Left lung (tissue), 14 donors: ENCODE measurements at places on chromosomes 12 and 14.

DNA sequence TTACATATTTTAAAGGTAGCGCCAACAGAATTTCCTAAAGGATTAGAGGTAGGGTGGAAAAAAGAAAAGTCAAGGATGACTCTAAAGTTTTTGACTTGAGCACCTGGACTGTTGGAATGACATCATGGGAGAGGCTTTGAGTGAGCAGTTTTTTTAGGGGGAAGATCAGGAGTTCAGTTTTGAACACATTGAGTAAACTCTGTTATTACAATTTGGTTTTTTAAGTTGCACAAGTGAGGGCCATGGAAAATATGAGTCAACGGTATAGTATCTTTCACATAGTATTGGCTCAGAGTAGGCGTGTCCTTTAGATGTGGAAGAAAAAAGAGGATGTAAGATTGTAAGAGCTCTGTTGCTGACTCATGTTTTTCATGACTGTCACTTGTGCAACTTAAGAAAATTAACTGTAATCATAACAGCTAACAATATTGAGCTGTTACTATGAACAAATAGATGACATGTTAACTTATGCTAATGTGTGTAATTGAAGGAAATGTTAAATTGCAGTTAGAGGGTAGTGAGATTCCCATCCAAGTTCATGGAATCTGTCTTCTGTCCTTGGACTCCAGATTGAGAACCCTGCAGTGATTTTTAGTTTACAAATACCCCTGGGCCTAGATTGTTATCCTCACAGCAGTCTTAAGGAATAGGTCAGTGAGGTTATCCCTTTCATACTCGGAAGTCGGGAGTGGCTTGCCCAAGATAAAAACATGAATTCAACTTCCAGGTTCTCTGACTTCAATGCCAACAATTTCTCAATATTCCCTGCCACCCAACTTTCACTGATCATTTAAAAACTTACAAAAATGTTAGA lies 48.2 kb upstream of the ATP2B1 start:
- peak; percentile 39 for DNase-seq

- no peak for DNase-seq
These were observed 14.9 kb downstream of the STXBP6 start for GRCh38 chr14:25034803-25035681.

GRCh38 chr14:102949801-102950451 lies 27.5 kb downstream of the AMN start:
- DNase-seq, result peak; percentile 68

DNA sequence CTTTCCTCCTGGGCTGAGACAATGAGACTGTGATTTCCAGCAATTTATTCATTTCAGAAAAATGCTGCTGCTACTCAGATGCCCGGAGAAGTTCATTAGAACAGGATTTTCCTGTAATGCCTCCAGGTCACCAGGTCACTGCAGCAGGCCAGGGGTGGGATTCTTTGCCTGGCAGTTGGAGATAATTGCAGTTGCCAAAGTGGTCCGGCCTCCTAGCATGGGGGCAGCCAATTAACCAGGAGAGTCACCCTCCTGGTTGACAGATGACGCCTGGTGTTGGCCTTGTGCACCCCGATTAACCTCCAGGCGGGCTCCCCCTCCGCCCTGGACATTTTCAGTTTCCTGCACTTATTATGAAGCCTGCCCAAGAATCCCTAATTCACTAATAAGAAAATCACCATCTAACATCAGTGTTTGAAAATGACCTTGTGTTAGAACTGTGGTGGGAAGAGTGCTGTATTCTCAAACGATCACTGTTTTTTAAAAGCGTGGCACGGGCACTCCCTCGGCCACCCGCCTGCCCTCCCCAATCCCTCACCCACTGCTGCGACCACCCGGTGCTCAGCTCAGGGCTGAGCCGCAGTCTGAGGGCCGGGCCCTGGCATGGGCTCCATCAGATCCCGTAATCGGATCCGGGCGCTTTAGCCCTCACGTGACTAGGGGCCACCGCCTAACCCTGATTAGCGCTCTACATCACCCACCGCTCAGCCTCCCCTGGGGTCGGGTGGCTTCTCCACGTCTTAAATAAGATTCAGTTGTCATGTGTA lies 12.9 kb downstream of the RIMBP2 start:
- DNase-seq, result no peak

GRCh38 chr12:81337886-81338285 lies 260.0 kb downstream of the ACSS3 start:
- DNase-seq, result no peak

DNA sequence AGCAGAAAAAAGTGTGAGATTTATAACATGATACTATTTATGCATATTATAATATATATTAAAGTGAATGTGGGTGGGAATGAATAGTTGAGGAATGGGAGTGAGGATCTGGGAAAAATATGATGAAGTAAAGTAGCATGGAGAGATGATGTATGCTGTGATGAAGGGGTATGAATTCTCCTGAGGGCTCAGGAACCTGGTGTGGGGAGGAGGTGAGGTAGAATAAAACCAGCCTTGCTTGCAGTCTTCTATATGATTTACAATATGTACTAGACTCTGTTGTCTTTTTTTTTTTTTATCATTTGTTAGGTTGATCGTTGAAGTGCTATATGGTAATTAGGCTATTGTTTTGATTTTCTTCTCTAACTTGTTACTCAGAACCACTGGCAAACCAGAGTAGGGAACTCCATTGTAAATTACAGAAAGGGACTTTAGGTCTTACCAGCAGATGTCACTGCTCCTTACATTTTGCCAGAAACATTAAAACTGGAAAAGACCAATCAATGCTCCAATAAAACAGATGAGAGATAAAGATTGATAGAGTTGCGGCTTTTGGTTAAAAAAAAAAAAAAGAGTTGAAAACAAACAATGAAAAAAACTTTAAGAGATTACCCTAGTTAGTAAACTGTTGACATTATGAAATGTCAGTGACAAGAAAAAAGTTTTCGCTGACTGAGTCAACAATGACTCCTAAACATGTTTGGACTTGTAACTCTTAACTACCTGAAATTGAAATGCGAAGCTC lies 39.9 kb downstream of the ATL1 start:
- no peak for DNase-seq

GRCh38 chr12:12378616-12379015 lies 21.7 kb downstream of the BORCS5 start:
- no peak for DNase-seq

DNA sequence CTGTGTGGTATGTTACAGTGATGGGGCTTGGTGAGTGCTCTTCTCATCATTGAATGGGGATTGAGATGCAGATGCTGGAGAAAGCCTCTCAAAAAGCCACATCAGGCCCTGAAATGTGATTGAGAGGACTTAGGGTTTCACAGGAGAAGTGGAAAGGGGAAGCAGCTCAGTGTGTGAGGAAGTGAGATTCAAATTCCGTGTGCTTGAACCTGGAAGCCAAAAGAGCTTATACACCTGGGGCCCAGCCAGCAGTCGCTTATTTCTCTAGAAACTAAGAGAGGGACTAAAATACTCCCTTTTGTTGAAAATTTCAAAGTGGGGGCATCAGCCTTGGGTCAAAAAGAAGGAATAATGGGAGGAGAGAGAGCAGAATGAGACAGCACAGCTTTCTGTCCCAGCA lies 39.1 kb upstream of the GZMB start:
- DNase-seq, result no peak

DNA sequence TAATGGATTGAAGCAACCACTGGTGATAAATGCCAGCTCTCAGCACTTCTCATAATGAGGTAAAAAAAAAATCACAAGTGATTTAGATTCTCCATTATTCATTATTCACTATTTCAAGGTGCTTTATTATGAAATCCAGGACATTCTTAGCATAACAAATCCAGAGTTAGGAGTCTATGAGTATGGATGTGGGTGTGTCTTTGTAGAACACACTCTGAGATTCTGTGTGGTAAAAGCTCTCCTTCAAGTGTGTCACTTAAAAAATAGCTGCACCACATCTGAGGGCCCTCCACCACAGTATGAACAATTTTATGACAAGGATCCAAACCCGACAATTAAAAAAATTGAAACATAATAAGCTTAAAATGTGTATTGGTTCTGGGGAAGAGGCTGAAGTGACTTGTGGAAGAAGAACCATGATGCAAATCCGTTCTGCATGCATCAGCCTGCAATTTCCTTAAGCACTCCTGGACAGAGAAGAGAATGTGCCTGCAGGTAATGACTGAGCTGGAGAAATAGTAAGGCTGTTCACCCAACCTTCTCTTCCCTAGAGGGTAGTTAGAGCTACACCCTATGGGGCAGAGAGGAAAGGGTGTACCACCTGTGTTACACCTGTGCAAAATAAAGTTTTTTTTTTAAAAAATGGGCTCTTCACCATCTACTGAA lies 488.5 kb upstream of the MGAT4C start:
- no peak for DNase-seq

- DNase-seq, result no peak
These were observed 27.6 kb downstream of the TSPAN11 start for GRCh38 chr12:30953951-30954751.

- DNase-seq, result peak; percentile 69
These were observed 67.8 kb downstream of the HMGA2 start for GRCh38 chr12:65891987-65892481.

GRCh38 chr12:64991121-64991611 lies 129.9 kb downstream of the WIF1 start:
- DNase-seq, result no peak

DNA sequence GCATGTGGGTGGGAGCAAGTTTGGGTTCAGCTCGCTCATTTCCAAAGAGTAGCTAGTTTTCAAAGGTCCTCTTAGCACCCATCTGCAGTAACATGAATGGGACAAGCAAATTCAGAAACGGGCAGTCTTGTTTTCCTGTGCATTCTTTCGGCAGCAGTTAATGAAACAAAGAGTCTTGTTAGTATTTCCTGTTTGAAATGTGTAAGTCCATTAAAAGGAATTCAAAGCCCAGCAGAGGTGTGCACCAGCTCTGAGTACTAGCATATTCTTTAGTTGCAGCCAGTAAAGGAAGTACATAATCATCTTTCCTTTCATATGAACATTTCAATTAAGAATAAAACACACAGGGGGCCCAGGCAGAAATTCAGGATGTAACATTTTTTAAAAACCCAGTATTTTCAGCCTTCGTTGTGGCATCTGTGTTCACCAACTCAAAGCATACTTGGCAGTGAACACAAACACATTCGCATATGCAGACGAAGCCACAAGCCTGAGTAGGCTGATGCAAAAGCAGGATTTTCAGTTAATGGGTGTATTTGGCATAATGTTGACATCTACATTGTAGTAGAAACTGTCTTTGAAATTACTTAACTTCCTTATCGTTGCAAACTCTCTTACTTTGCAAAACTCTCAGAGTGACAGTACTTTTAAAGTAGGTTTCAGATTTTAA lies 570.0 kb upstream of the FLRT2 start:
- DNase-seq, result no peak

DNA sequence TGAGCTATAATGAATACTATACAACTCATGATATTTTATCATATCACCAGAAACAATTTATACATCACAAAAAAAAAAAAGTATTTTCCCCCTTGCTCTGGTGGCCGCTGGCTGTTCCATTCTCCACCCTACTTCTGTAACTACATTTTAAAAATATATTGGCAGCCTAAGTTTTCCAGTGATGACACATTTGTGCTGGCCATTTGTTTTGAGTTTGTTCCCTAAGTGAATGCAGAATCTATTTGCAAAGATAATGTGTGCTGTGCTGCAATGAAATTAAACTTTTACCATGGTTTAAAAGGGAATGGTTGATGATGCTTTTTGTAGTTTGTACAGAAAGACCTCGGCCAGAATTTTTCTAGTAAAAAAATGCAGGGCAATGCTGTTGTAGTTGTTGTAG lies 1092.8 kb downstream of the TMTC2 start:
- DNase-seq, result no peak

DNA sequence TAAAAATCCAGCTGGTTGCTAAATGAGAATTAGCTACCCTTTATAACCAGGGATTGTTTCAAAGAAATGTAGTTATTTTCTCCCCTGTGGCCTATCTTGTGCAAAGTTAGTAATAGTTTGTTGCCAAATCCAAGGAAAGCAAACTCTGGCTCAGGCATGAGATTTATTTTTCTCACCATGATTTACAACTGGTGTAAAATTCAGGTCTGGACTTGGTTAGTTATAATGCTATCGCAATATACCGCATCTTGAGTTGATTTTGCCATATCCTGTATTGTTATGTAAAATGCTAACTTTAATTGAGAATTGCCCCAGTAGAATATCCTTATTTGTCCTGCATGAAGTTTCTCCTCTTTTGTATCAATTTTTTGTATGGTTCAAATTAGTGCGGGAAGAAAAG lies 135.5 kb downstream of the CRADD start:
- DNase-seq, result no peak

DNA sequence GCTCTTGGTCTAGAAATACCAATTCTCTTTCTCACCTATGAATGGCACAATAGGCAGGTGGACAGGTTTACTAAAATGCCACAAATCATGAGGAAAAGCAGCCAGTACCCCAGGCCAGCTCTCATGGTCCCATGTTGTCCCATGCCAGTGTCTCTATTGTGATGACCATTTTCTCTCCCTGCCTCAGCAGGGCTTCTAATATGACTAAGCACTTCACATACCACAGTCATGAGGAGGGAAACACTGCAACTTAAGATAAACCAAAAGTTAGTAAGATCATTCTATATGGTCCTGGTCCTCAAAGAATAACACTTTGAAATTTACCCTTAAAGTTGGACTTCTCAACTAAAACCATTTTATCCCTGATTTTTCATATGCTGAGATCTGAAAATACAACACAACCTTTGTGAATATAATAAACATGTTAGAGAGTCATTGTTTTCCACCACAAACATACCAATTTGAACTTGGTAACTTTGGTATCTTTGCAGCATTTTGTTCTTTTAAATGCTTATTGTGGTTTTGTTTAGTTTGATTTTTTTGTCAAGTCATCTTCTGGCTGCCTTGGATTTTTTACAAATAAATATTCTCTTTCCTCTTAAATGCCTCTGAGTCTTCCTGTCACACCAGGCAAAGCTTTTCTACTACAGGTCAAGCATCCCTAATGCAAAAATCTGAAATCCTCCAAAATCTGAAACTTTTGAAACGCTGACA lies 3.6 kb downstream of the TTC5 start:
- DNase-seq, result no peak

GRCh38 chr14:59816941-59817340 lies 53.6 kb downstream of the RTN1 start:
- no peak for DNase-seq

DNA sequence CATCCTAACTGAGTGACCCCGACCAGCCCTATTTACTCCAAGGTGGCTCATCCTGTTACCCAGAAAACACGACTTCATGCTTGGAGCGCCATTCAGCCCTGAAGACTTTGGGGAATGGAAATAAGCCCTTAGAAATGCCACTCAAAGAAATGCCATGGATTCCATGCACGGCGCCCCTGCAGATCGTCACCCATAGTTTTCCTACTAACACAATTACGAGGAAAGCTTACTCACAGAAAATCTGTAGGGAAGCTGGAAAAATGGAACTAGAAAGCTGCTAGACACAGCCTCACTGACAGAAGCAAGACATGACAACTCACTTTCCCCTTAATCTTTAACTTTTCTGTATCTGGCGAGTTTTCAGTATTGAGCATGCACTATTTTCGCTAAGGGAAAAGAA lies 19.5 kb downstream of the NUAK1 start:
- DNase-seq, result no peak
